Natural killer cell (primary cell): ENCODE measurements at places on chromosomes 4 and X.
A peak's percentile ranks its signal among the peaks of the same experiment; 100 is the strongest.

DNA sequence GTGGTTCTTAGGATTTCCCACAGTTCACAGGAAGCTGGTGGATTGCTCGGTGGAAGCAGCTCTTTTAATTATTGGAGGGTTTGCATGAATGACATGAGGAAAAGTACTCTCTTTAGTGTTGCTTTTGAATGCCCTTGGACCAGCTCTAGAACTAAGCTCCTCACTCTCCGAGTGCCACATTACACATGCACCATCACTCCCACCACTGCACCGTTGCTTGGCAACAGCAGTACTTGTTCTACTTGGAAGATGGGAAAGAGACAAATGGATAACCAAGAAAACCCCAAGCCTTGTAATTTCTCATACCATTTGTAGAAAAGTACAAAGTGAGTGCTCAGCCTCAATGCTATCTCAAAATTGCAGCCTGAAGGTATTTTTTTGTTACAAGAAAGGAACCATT, 620.2 kb upstream of the BOD1L1 start:
- no peak for DNase-seq

DNA sequence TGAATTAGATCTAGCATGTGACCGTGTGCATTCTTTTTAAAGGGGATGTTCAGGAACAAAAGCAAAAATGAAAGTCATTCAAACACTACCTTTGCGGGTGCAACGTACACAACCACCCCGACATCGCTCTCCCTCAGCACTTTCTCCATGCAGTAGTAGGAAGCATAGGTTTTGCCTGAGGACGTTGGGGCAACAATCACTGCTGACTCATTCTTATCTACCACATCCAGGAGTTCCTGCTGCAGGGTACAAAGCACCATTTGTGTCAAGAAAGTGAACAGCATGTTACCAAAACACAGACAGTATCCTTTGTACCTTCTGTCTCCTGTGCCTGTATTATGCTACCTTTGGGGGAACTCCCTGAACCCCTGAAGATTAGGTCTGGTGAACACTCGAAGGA, 58.6 kb downstream of the DDX60L start:
- DNase-seq, result peak; percentile 4

DNA sequence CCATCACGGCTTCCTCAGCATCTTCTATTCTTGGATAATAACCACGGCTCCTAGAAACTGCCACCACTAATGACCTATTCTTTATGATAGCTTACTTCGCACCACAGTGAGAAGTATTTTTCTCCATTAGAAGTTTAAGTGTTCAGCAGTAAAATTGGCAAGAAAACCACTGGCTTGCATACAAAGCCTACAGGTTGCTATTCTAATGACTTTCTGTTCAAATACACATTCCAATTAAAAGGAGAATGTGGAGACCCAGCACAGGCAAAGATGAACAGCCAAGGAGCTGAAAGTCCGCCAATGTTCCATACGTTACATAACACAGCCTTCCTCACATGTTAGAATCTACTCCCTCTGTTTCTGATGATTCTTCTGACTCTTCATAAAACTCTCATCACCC, 875.0 kb upstream of the PRKX start:
- DNase-seq, result no peak

DNA sequence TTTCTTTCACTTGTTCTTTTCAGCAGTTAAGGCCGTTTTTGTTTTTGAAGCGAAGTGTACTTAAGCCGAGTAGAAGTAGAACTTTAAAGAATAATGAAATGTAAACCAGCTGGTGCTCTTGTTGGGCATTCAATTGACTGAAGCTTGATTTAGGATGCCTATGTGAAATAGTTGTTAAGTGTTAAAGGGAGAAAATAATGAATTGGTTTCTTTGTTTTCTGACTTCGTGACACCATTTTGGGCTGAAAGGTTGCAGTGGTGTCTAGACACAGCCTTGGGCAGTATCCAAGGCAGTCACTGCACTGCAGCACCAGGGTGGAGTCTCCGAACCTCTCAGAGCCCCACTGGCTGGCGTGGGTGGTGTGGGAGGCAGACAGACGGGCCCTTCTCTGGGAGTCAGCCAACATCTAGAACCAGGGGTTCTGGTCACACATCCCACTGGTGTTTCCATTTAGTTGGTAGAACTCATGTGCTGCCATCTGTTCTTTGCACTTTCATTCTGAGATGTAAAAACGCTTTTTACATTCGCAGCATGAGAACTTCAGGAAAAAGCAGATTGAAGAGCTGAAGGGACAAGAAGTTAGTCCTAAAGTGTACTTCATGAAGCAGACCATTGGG, 3.5 kb downstream of the UCHL1 start:
- DNase-seq, result no peak

GRCh38 chrX:40544343-40545266, 36.2 kb upstream of the ATP6AP2 start:
- DNase-seq, result no peak

- no peak for DNase-seq
Observed at GRCh38 chrX:152917656-152918579, 20.1 kb downstream of the ZNF185 start.

GRCh38 chrX:5163663-5164062, 1065.0 kb downstream of the NLGN4X start:
- no peak for DNase-seq

- peak; percentile 47 for DNase-seq
Observed at GRCh38 chrX:129925305-129926092, 19.5 kb downstream of the UTP14A start.

GRCh38 chrX:130485870-130486269, 84.1 kb downstream of the RBMX2 start:
- DNase-seq, result no peak

DNA sequence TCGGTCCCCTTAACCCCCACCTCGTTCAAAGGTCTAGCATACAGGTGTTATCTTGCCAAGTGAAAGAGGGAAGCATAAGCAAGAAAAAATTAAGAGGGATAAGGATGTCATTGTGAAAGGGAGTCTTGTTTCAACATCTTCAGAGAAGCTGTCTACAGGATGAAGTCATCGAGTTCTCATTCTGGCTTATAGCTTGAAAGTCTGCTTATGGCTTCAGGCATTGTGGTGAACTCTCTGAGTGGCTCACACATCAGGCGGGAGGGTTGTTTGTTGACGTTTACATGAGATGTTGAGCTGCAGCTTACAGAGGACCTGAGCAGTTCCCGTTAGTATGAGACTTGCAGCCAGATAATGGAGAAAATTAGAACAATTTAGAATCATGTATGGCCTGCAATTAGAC, 16.6 kb downstream of the MAGEA9B start:
- no peak for DNase-seq

GRCh38 chr4:121706595-121707021, 9.8 kb upstream of the ANXA5 start:
- DNase-seq, result peak; percentile 77

GRCh38 chr4:80586716-80587115, 251.2 kb downstream of the CFAP299 start:
- DNase-seq, result no peak

DNA sequence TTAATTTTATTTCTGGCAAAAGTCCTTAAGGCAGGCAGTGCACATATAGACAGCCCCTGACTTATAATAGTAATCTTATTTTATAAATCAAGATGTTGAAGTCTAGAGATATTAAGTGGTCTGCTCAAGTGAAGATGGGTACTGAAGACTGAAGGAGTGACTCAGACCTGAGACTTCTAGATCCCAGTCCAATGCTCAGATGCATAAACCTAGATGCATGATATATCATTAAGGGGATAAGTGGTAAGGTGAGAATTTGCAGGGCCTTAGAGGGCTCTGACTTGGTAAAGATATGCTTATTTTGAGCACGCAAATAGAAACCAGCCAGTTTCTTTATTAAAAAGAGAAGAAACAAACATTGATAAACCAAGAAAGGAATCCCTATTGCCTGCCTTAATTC, 42.9 kb downstream of the SLC9A7 start:
- no peak for DNase-seq

DNA sequence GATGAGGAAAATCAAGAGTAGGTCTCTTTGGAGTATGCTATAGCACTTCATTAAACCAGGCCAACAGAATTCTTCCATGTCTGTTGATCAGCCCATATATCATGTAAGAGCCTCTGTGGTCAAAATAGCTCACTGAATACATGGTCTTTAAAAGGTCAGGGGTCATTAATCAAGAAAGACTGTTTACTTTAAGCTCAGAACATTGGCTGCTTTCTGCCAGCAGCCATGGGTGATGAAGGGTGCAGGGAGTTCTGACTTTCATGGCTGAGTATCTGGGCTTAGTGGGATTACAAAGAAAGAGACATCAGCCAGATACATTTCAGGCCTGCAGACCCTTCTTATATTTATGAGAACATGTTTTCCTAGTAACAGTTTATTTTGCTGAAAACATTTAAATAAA, 7.1 kb upstream of the C4orf54 start:
- no peak for DNase-seq

DNA sequence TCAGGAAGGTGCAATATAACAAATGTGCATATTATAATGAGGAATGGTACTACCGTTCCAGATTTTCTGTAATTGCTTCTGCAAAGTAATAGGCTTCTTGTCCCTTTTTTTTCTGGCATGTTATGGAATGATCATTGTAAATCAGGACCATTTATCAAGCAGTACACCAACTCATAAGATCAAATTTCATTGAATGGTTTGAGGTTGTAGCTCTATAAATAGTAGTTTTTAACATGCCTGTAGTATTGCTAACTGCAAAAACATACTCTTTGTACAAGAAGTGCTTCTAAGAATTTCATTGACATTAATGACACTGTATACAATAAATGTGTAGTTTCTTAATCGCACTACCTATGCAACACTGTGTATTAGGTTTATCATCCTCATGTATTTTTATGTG, 12.6 kb downstream of the IBSP start:
- DNase-seq, result no peak

- DNase-seq, result no peak
Observed at GRCh38 chr4:2168469-2169319, 73.2 kb downstream of the HAUS3 start.

- DNase-seq, result no peak
Observed at GRCh38 chr4:143713955-143714625, 13.6 kb upstream of the FREM3 start.

GRCh38 chr4:67550451-67550850, 5.1 kb upstream of the CENPC start:
- no peak for DNase-seq

DNA sequence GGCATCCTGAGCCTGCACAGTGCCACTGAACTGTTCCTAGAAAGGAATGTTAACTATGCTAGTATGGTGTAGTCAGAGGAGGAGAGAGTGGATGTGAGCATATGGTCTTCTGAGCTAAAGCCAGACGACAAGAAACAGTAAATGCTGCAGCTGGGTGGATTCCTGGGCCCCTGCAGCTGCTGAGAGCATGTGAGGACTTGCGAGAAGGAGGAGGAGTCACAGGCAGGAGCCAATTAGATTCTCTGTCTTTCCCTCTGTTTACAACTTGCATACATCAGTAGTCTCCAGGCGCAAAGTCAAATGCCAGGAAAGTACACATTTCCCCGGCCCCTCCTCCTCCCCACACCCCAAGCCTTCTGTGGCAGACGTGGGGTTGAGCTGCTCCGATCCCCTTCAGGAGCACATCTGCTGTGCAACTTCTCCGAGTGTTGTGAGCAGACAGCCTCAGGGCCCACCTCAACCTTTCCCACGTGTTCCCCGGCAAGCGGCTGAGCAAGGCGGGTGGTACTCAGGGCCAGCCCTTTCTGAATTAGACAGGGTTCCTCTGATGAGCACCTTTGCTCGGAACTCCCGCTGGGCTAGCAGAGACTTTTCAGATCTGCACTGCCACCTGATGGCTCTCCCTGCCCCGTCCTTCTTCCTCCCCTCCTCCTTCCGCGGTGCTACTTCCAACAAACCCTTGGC, 108.7 kb upstream of the ATP6AP2 start:
- no peak for DNase-seq

- DNase-seq, result no peak
Observed at GRCh38 chr4:142579443-142579842, 266.7 kb downstream of the INPP4B start.

GRCh38 chr4:137463377-137464003, 68.8 kb downstream of the PCDH18 start:
- DNase-seq, result no peak

DNA sequence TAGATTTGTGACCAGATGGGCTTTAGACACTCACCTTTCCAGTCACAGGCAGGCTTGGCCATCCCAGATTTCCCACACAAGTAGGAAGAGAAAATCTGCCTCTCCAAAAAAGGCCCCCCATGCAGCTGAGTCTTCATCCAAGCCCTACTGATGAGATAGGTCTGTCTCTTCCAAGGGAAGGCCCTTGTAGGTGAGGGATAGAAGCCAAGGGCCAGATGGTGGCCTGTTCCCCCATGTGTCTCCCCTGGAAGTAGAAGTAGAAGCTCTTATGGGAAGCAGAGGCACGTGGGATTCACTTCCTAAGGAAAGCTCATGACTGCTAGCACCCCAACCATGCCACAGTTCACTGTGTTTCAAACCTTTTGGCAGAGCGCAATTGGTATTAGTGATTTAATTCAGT, 81.5 kb downstream of the REPS2 start:
- no peak for DNase-seq

GRCh38 chr4:95102162-95102790, 344.5 kb downstream of the BMPR1B start:
- no peak for DNase-seq

GRCh38 chrX:43269201-43269600, 386.9 kb upstream of the MAOA start:
- DNase-seq, result no peak

- DNase-seq, result no peak
Observed at GRCh38 chr4:146004730-146005129, 66.1 kb upstream of the ZNF827 start.

- no peak for DNase-seq
Observed at GRCh38 chr4:15584785-15585184, 70.4 kb downstream of the FBXL5 start.

DNA sequence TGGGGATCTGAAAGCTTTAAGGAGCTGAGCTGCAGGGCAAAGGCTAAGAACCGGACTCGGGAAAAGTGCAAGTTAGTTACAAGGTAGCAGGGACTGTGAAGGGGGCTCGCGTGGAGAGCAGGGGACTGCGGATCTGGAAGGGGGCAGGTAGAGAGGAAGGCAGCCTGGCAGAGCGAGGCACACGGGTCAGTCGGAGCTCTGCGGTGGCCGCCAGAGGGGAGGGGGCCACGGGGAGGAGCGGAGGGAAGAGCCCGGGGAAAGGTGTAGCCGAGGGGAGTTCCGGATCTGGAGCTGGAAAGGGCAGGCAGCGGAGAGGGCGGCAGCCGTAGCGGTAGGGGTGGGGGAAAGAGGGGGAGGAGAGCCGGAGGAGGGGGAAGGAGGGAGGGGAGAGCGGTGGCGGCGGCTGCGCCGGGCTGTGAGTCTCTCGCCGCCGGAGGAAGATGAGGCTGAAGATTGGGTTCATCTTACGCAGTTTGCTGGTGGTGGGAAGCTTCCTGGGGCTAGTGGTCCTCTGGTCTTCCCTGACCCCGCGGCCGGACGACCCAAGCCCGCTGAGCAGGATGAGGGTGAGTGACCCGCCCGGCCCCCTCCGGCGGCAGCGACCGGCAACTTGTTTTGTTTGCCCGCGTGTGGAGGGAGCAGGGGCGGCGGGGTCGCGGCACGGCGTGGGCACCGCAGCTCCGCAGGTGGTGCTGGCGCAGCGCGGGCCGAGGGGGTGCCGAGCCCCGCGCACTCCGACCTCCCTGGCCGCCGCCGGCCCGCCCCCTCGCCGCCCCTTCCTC, at the start of gene GALNT7:
Gene GALNT7 (plus strand): TSS at position 416 of the 782 bp plus-strand sequence. CDS start 25 bp downstream, at position 441.
- DNase-seq, result peak; percentile 40

GRCh38 chr4:77818602-77819403, at the start of gene CNOT6L:
Gene CNOT6L, minus strand, starts transcription at chr4:77819368. Its CDS starts 60 bp downstream, at chr4:77819308.
- DNase-seq, result peak; percentile 77
